ENCODE measurements at places on chromosomes 2 and 18. TPM values are rescaled to one million over a fixed set of nuclear protein-coding genes. Genes with fewer than 3 reads are reported as not detected.

The RAMP1 gene
- polyA plus RNA-seq, result 2.6 TPM

The LAMA1 gene
- 24.9 TPM for polyA plus RNA-seq

The BOLL gene
- not detected for polyA plus RNA-seq

The LIMS2 gene
- 0.10 TPM for polyA plus RNA-seq

The TGFA gene
- polyA plus RNA-seq, result 82.0 TPM

The RAB6C gene
- 0.05 TPM for polyA plus RNA-seq

The SIGLEC15 gene
- 0.03 TPM for polyA plus RNA-seq

The RMND5A gene
- 18.8 TPM for polyA plus RNA-seq

The SNRPD1 gene
- 21.0 TPM for polyA plus RNA-seq

The TRMT61B gene
- polyA plus RNA-seq, result 11.9 TPM

The DSG2 gene
- 107 TPM for polyA plus RNA-seq

The MARCO gene
- polyA plus RNA-seq, result 0.07 TPM

The OR6B2 gene
- polyA plus RNA-seq, result not detected

The CRIM1 gene
- 103 TPM for polyA plus RNA-seq

The SPP2 gene
- polyA plus RNA-seq, result not detected

The GBX2 gene
- polyA plus RNA-seq, result not detected

The CROCC2 gene
- polyA plus RNA-seq, result not detected

The RBKS gene
- 1.9 TPM for polyA plus RNA-seq

The NRBP1 gene
- polyA plus RNA-seq, result 128 TPM

The RSAD2 gene
- polyA plus RNA-seq, result 0.02 TPM

The CLEC4F gene
- polyA plus RNA-seq, result not detected

The MAP4K3 gene
- 9.2 TPM for polyA plus RNA-seq

The FAM237A gene
- not detected for polyA plus RNA-seq

The AKAIN1 gene
- not detected for polyA plus RNA-seq

The ADRA2B gene
- polyA plus RNA-seq, result 0.05 TPM

The DUSP2 gene
- polyA plus RNA-seq, result 3.1 TPM

The COL5A2 gene
- polyA plus RNA-seq, result 13.3 TPM

The LHCGR gene
- not detected for polyA plus RNA-seq

The POTEI gene
- 0.01 TPM for polyA plus RNA-seq

The DSG3 gene
- polyA plus RNA-seq, result 130 TPM

The RAPGEF4 gene
- polyA plus RNA-seq, result 0.39 TPM

The ZSCAN30 gene
- 4.0 TPM for polyA plus RNA-seq

The L3MBTL4 gene
- polyA plus RNA-seq, result not detected

The PKDCC gene
- polyA plus RNA-seq, result not detected

The NMS gene
- polyA plus RNA-seq, result not detected

The EGR4 gene
- polyA plus RNA-seq, result 0.02 TPM

The HRH4 gene
- not detected for polyA plus RNA-seq

The TRIM43 gene
- polyA plus RNA-seq, result 0.09 TPM

The MAP4K4 gene
- 119 TPM for polyA plus RNA-seq

The CYB5A gene
- polyA plus RNA-seq, result 50.1 TPM

The DUSP11 gene
- 39.5 TPM for polyA plus RNA-seq
